ENCODE measurements at places on chromosomes 7 and 10. TPM values are rescaled to one million over a fixed set of nuclear protein-coding genes. Genes with fewer than 3 reads are reported as not detected.

The MYL10 gene
- total RNA-seq, result not detected

The CPED1 gene
- total RNA-seq, result not detected

The RNF32 gene
- total RNA-seq, result 2.3 TPM

DNA sequence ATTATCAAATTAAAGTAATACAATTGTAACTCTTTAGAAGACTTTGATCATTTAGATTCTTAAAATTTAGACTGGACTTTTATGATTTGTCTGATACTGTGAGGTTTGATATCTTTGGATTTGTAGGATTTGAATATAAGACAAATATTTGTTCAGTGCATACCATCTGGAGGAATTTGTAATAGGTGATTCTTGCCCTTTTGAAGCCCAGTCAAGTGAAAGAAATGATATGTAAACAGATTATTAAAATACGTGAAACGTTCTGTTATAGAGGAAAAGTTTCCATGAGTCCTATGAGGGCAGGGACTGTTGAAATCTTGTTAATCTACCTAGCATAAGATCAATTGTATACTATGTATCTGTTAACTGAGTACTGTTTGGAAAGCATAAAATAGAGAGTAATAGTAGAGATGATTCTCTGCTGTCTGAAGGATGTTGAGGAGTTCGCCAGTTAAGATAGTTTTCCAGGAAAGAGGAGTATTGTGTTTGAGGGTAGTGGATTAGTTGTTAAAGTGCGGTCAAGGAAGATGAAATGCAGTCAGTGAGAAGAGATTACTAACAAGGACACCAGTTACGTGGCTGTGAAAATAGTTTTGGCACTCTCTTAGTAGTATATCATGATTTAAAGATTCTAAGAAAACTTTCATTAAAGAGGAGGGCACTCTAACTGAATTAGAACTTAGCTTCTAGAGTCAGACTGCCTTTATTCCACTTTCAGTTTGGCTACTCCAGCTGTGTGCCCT lies 14.4 kb downstream of the PDCD4 start:
- no peak for DNase-seq

GRCh38 chr7:69429911-69430383 lies 168.3 kb upstream of the AUTS2 start:
- DNase-seq, result no peak

- peak; percentile 93 for DNase-seq
These were observed 597 bp downstream of the APBB1IP start for GRCh38 chr10:26438534-26439341.

GRCh38 chr7:108662783-108663362 lies 93.2 kb downstream of the DNAJB9 start:
- DNase-seq, result no peak

DNA sequence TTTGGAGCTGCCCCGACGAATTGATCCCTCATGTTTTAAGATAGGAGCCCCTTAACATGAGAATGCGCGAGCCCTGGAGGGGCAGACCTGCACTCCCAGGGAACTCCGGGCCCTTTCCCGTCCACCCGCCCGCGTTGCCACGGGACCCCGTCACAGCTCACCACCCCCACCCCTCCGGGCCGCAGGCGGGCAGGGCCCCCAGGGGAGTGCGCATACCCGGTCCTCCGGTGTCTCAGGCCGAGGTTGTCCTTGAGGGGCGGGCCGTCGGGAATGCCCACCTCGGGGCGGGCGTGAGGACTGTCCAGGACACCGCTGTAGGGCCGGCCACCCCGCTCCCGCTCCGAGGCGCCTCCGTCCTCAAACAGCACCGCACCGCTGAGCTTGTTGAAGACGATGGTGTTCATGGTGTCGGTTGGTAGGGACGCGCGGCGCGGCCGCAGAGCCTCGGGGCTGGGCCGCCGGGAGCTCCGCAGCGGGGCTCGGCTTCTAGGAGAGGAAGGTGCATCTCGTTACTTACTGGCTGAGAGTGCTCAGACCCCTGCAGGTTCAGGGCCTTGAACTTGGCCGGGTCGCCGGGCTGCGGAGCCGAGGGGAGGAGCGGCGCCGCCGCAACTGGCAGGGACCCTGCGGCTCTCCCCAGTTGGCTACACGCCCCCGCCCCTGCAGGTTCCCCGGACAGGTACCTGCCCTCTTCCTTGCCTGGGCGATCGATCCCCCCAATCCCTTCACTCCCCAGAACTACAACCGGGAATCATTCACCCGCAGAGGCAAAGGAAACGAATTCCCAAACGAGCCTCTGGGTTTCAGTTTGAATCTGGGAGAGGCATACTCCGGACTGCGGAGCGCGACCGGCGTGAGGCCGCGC lies 2.4 kb downstream of the MKX start:
- peak; percentile 77 for DNase-seq

DNA sequence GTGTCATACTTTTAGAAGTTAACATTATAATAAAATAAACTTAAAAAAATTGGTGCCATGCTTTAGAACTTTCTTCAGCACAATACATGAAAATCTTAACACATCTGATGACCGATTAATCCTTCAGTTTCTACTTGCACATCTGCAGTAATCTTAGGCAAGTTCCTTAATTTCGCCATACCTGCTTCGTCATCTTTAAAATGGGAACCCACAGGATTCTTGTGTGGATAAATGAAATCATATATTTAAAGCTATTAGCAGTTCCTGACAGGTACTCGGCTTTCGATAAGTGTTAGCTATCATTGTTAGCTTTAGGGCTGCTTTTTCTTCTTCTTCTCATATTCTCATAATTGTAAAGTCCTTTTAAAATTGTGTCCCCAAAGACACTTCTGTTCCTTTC lies 907 bp upstream of the VPS50 start:
- no peak for DNase-seq

DNA sequence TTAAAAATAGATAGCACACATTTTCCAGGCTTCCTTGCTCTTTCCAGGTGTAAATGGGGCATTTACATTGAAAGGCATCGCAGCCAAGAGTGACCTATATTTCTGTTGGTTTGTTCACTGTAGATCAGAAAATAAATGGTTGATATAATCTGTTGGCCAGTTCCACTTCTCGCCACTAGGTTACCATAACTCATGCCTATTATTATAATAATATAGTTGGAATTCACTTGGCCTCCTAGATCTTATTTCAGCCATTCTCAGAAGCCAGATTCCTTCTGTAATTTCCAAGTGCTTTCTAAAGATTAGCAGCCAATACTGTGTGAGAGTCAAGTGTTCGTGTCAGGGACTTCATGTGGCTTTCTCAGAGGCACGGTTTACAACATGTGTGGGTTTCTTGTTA lies 179.5 kb downstream of the DNAH11 start:
- DNase-seq, result no peak

- peak; percentile 55 for DNase-seq
These were observed 158.4 kb upstream of the ZNF32 start for GRCh38 chr10:43806831-43807640.

GRCh38 chr7:135798095-135798494 lies 49.5 kb upstream of the FAM180A start:
- no peak for DNase-seq

- DNase-seq, result no peak
These were observed 138.4 kb downstream of the SDK1 start for GRCh38 chr7:3439333-3440030.

DNA sequence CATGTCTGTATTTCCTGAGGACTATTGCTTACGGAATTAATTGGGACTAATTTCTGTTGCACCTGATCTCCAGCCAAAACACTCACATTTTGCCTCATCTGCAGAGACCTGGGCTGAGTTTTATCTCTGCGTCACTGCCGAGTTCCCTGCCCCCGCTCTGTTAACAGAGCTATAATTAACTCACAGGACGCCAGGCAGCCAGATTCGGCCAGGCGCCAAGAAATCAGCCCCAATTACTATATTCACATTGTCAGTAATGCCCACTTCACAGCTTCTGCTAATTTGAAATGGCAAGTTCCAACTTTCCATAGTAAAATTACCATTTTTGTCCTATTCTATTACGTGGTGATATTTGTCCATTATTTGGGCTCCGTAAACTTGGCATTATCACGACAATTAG lies 130.5 kb downstream of the CUX1 start:
- DNase-seq, result no peak

- no peak for DNase-seq
These were observed 482.8 kb upstream of the ZMIZ1 start for GRCh38 chr10:78585952-78586351.

DNA sequence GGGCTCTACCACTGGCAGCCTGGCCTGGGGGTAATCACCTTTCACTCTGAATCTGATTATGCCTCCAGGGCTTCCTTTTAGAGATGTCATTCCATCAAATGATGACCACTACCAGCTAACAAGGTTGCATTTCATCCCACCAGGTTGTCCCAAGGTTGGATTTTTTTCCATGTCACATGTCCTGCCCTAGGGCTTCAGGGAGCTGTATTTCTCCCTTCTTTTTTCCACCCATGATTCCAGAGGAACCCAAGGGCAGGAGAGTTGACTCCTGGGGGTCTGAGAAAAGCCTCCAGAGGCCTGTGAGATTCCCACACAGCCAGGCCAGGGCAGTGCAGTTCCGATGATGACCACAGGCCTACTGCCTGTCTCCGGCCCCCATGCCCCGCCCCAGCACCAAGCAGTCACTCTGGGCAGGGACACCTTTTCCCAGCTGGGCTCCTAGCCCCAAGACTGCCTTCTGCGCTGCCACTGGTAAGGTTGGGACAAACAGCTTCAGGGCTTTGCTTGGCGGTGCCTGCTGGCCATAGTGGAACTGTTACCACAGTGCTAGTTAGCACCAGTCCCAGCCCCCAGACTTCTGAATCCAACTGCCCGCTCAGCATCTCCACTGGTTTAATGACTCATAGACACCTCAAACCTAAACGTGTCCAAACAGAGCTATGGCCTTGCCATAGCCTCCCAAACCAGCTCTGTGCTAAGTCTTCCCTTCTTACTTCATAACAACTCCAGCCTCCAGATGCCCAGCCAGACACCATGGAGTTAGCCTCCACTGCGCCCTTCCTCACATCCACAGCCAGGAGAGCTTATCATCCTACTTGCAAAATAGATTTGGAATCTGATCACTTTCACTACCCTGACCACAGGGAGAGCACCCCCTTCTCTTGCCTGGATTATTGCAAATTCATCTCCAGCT lies 133.7 kb downstream of the ARHGAP22 start:
- no peak for DNase-seq

- DNase-seq, result no peak
These were observed 565.8 kb upstream of the MGMT start for GRCh38 chr10:128901236-128901635.

DNA sequence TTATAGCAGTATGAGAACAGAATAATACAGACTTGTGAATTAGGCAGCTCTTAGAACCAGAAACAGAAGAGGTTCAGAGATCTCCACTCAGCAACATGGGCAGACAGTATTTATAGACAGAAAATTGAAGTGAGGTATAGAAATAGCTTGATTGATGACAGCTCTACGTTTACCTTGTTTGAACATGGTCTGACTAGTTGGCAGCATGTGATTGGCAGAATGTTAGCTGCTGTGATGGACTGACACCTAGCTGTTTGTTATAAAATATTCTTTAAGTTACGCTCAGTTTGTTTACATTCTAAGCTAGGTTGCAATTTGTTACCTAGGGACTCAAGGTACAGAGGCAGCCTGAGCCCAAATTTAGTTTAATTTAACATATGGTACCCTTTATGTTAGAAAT lies 73.7 kb upstream of the TMEM229A start:
- peak; percentile 3 for DNase-seq

GRCh38 chr10:101336382-101336781 lies 17.6 kb upstream of the BTRC start:
- DNase-seq, result no peak

- no peak for DNase-seq
These were observed 33.8 kb upstream of the UBE2H start for GRCh38 chr7:129986600-129986999.

GRCh38 chr10:12650538-12651298 lies 301.4 kb downstream of the CAMK1D start:
- no peak for DNase-seq

- DNase-seq, result no peak
These were observed 34.6 kb upstream of the BTRC start for GRCh38 chr10:101319241-101319915.

DNA sequence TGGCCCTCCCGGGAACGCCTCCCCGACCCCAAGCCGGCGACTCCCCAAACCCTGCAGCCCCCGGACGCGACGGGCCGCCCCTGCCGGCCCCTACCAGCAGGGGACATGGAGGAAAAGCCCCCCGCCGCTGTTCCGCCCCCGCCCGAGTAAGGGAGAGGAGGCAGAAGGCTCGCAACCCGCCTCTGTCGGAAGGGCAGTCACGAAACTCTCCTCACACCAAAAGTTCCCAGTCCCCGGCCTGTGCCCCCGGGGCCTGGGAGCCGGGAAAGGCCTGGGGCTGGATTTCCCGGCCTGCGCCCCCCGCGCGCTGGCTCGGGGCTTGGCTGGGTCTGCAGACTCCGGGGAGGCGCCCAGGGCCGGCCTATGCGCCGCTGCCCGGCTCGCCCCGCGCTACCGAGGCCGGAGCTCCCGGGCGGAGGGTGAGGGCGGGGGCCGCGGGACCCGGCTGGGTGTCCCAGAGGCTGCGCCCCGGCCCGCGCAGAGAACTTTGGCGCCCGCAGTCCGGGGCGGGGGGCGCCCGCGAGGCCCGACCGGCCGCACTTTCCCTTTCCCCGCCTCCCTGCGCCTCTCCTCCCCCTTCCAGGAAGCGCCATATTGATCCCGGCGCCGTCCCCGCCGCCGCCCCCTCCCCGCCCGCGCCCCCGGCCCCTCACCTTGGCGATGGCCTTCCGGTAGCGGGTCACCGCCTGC lies 728 bp downstream of the PARD3 start:
- DNase-seq, result peak; percentile 60

DNA sequence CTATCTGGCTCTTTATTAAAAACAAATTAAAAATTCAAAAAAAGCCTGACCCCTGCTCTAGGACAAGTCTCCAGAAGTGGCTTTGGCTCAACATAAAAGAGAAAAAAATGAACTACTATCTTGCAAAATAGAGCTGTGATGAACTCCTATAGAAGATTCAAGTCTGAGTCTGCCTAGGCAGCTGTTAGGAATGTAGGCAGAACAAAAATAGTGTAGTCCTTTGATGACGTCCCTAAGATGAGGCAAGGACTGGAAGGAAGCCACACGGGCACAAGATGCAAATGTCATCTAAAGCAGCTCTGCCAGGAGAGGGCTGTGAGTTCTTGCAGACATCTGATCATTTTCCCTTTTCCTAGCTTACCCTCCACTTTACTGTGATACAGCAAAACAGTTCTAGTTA lies 20.5 kb downstream of the ASNS start:
- DNase-seq, result no peak

GRCh38 chr7:48049850-48050249 lies 14.5 kb downstream of the C7orf57 start:
- no peak for DNase-seq

DNA sequence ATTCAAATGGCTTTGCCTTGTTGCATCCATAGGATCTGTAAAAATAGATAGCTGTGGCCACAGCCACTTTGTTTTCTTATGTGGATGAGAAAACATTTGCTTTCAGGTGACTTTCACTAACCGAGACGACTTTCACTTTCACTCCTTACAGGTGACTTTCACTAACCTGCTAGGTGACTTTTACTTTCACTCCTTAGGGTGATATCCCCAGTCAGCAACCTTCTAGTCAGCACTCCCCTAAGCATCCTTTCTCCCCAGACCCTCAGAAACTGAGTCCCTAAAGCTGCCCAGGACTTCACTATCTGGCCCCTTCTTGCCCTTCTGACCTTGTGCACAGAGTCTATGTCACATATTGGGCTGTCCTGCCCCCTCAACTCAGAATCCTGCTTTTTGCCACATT lies 177.5 kb downstream of the RELN start:
- peak; percentile 64 for DNase-seq

- DNase-seq, result no peak
These were observed 524.0 kb upstream of the PFKP start for GRCh38 chr10:2543142-2543886.

GRCh38 chr7:122290476-122290875 lies 14.1 kb downstream of the FEZF1 start:
- DNase-seq, result no peak

- DNase-seq, result no peak
These were observed 650.2 kb downstream of the INHBA start for GRCh38 chr7:41052736-41053135.

GRCh38 chr10:98128802-98129201 lies 5.7 kb upstream of the R3HCC1L start:
- DNase-seq, result no peak

All from activated CD4-positive, alpha-beta T cell treated with anti-CD3 and anti-CD28 coated beads, Interleukin-2, amount 10 ng/mL, durations not matched to agents 24 days and 14 days (primary cell).